ENCODE measurements at places on chromosomes 12 and 14.

- no peak for DNase-seq
Observed at GRCh38 chr12:132774159-132774558, 12.5 kb upstream of the ANKLE2 start.

DNA sequence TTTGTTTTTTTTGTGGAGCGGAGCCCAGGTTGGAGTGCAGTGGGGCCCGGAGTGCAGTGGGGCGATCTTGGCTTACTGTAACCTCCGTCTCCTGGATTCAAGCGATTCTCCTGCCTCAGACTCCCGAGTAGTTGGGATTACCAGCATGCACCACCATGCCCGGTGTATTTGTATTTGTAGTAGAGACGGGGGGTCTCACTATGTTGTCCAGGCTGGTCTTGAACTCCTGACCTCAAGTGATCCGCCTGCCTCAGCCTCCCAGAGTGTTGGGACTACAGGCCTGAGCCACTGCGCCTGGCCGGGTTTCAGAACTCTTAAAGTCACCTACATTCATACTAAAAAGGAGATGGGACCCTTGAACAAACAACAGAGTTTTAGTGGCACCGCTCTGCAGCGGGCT, 52.7 kb downstream of the KRT80 start:
- no peak for DNase-seq

GRCh38 chr14:91313154-91313850, 68.8 kb upstream of the GPR68 start:
- DNase-seq: no peak

- DNase-seq: no peak
Observed at GRCh38 chr12:131318045-131318685, 364.5 kb downstream of the ADGRD1 start.

- no peak for DNase-seq
Observed at GRCh38 chr12:75550401-75551240, 39.2 kb upstream of the KRR1 start.

DNA sequence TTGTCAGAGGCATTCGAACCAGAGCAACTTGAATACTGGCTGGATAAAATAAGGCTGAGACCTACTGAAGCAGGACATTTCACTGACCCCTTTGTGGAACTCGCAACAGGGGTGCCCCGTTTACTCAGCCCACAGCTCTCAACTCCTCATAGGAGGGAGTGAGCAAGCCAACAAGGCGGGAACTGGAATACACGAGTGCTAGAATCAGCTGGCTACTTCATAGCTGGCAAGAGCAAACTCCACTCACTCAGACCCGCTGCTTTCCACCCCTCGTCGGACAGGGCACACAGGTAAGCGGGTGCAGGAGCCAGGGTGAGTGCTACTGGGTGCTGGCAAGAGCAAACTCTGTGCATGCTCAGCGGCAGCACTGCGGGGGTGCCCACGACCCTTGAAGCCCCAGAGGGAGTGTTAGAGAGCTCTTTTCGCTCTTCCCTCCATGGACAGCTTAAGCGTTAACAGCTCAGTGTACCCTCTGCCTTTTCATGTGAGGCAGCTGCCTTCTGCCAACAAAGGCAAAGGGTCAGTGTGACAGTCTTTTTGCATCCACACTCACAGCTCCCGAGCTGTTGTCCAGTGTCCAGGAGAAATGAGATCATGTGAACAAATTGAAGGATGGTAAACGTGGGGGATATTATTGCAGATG, 15.7 kb downstream of the CAPZA3 start:
- peak; percentile 76 for DNase-seq

DNA sequence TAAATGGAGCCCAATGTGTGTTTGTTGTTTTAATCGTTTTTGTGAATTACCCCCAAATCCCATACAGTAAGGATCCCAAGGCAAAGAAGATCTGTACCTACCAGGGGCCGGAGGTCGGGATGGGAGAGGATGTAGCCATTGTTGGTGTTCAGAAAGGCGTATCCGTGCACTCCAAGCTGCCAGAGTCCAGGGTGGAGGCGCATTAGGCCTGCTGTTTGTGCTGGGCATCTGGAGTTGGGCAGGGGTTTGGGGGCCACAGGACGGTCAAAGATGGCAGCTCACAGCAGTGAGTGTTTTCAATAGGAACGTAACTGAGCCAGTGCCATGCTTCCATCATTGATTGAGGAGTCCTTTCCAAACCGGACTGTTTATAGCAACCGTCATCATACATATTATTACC, 40.2 kb downstream of the CACNA2D4 start:
- DNase-seq: peak; percentile 37

DNA sequence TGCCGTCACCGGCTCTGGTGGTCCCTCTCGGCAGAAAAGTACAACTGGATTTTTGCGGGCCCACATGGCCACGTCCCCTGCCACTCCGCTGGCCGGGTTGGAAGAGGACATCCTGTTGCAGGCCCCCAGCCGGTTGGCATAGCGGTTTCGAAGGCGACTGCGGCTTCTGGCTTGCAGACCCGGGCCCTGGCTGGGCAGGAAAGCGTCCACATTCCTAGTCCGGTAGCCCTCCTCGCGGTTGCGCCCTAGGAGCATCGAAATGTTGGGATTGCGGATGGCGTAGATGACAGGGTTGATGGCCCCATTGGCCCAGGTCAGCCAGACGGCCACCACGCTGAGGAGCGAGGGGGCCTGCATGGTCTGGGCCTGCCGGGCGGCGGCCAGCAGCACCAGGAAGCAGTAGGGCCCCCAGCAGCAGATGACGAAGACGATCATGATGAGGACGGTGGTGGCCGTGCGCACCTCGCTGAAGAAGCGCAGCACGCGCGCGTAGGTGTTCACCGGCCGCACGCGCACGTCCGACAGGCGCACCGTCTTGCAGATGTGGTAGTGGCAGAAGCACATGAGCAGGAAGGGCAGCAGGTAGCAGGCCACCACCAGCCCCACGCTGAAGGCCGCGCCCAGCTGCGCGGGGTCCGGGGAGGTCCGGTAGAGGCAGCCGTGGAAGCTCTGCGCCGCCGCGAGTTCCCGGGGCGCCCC, 1.2 kb downstream of the GPR135 start:
- no peak for DNase-seq

DNA sequence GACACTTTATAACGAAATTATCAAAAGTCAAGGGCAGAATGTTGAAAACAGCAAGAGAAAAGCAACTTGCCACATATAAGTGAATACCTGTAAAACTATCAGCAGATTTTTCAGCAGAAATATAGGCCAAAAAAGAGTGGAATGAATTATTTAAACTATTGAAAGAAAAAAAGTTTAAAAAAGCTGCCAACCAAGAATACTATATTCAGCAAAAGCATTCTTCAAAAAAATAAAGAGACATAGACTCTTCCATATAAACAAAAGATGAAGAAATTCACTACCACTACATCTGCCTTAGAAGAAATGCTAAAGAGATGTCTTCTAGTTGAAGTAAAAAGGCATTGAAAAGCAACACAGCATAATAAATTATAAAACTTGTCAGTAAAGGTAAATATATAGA, 80.6 kb upstream of the CPNE8 start:
- no peak for DNase-seq

DNA sequence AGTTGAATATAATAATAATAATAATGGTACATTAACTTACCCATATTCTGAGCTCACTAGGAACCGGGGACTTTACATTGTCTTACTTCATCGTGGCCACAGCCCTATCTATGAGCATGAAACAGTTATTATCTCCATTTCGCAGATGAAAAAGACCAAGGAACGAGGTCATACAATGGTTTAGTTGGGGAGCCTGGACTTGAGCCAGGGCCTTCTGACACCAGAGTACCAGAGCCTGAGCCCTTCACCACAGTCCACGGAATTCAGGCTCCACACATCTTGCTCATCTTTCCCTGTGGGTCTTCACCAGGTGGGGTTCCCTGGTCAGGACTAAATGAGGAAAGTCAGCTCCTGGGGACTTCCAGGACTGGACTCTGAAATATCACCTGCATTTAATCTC, 31.3 kb upstream of the CMKLR1 start:
- DNase-seq: no peak

DNA sequence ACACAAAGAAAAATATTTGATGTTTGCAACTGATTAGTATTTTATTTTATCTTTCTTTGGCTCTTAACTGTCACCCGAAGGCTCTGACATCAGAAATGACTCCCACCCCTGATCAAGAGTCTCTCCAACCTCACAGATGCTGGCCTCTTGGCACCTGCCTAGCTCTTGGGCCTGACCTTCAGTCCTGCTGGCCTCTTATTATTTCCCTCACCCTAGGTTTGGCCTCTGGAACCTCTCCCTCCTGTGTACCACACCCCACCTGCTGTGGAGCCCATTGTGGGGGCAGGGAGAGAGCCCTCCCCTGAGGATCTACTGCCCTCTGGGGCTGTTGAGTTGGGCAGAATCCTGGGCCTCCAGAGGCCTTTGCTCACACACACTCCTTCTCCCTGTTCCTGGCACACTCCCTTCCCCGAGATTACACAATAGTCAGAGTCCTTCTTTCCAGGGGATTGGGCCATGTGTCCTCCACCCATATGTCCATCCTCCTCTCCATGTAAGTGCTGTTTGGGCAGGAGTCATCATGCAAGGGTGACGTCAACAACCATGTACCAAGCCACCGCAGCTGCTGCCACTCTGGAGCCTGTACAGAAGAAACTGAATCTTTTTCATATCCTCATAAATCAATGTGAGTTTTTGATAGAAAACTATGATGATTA, 124.3 kb downstream of the RASSF9 start:
- DNase-seq: no peak
